Glutamatergic neuron (in vitro differentiated cells): ENCODE measurements at places on chromosomes 12 and 14.

GRCh38 chr12:46401662-46402061 is 29.1 kb upstream of the SLC38A2 start:
- no peak for DNase-seq

GRCh38 chr12:43914923-43915468 is 79.1 kb downstream of the TMEM117 start:
- no peak for DNase-seq

DNA sequence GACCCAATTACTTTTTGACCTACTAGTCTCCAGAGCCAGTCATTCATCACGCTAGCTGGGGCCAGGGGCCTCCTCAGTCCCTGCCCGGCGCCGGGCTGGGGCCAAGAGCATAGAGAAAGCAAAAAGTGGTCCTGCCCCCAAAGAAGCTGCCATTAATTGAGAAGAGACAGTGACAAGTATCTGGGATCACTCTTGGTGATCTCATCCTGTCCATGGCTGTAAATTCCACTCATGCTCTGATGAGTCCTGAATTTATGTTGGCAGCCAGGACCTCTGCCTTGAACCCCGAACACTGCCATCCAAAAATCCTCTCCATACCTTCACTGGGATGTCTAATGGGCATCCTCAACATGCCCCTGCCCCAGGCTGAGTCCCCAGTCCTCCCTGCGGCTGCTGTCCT is 34.4 kb upstream of the DLK1 start:
- no peak for DNase-seq

- no peak for DNase-seq
Measured at GRCh38 chr14:85106506-85106905, 423.4 kb upstream of the FLRT2 start.

DNA sequence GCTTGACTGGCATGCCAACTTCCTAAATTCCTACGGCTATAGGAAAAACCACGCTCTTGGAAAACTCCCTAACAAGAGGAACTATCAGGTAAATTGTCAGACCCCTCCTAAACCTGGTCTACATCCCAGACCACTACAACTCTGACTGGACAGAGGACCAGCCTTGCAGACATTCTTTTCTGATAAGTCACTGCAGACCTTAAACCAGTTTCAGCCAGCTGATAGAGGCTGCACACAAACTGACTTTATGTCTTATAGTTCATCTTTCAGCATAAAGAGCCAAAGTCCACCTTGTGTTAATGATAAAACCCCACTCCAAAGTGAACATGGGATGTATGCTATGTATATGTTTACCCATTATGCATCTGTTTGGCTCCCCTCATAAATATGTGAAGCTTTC is 166.6 kb downstream of the KTN1 start:
- DNase-seq = no peak

DNA sequence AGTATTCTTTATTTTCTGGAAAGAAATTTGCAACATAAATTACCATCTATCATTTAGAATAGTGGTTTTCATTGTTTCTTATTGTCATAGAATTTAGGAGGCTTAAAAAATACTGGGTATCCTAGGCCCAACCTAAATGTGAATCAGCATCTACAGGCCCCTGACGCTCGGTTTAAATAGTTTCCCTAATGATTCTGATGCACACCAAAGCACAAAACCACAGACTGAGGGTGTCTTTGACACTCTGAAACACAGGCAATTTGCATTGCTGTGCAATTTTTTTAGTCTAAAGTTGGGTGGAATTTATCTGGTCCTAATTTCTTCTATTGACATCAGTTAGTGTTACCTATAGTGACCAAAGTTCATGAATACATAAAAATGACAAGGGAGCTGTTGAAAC is 87.6 kb upstream of the SSTR1 start:
- no peak for DNase-seq

GRCh38 chr14:77007975-77008421 is 20.5 kb downstream of the IRF2BPL start:
- no peak for DNase-seq

GRCh38 chr14:80955416-80955941 is at the start of gene TSHR:
Gene TSHR, plus strand, starts transcription at chr14:80955621. Its CDS starts 60 bp downstream, at chr14:80955681.
- peak; percentile 36 for DNase-seq

GRCh38 chr12:103523771-103524170 is 28.0 kb upstream of the C12orf42 start:
- DNase-seq = no peak
